ENCODE measurements at places on chromosomes 16 and 17. TPM values are rescaled to one million over a fixed set of nuclear protein-coding genes. Genes with fewer than 3 reads are reported as not detected.

The CLCN7 gene
- 49.8 TPM for total RNA-seq

The C17orf78 gene
- total RNA-seq = not detected

The SEPTIN12 gene
- total RNA-seq = not detected

The C1QTNF8 gene
- total RNA-seq = not detected

The MT1A gene
- total RNA-seq = 110 TPM

The LAT gene
- total RNA-seq = 4.7 TPM

The GALNS gene
- 61.4 TPM for total RNA-seq

The HSD17B2 gene
- total RNA-seq = 2.9 TPM

Measured in vagina (tissue), 2 donors.